ENCODE measurements at places on chromosomes 6 and 20.

DNA sequence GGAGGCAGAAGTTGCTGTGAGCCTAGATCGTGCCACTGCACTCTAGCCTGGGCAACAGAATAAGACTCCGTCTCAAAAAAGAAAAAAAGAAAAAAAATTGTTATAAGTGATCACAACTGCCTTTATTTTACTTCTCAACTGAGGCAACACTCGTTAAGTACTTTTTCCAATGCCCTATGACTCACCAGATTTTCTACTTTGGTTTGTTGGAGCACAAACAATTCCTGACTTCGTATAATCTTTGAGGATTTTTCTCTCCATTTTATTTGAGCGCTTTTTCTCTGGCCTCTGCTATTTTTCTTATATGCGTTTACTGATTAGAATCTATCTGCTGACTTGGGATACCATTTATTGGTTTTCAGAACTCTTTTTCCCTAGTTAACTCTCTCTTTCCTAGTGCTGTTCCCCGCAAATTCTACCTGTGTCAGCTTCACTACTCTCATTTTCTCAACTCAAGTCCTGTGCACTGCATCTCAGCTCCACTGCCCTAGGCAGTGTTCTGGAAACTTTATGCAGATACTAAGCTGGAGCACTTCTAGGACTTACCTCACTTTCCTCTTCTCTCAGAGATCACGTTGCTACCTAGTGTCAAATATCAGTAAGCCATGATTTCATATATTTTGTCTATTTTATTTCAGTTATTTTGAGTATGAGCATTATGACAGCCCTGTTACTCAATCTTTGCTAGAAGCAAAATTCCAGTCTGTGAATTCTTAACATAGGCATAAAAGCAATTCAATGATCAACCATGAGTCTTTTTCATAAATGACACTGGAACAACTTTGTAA lies 1120.1 kb upstream of the CITED2 start:
- DNase-seq, result no peak

- no peak for DNase-seq
Observed at GRCh38 chr6:142803032-142803431, 141.9 kb downstream of the HIVEP2 start.

- no peak for DNase-seq
Observed at GRCh38 chr20:46581391-46581790, 30.9 kb upstream of the OCSTAMP start.

DNA sequence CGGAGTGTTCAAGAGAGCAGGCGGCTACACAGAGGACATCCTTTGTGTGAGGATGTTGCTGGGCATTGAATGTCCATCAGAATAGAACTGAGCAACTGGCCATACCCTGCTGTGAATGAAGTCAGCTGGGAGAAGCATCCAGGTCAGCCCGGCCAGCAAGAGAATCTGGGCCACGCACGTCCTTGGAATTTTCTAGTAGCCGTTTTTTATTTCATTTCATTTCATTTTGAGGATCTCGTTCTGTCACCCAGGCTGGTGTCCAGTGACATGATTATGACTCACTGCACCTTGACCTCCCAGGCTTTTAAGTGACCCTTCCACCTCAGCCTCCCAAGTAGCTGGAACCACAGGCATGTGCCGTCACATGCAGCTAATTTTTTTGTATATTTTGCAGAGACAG lies 97.9 kb downstream of the SSR1 start:
- DNase-seq, result no peak

GRCh38 chr20:32467506-32468312 lies 109.6 kb downstream of the ASXL1 start:
- no peak for DNase-seq
